Stimulated activated CD4-positive, alpha-beta T cell treated with anti-CD3 and anti-CD28 coated beads, Interleukin-2, amount 100 ng/mL, for 4 hours (primary cell): ENCODE measurements at places on chromosomes 16 and 17.

GRCh38 chr16:53967572-53967971, 263.6 kb downstream of the FTO start:
- DNase-seq, result no peak

DNA sequence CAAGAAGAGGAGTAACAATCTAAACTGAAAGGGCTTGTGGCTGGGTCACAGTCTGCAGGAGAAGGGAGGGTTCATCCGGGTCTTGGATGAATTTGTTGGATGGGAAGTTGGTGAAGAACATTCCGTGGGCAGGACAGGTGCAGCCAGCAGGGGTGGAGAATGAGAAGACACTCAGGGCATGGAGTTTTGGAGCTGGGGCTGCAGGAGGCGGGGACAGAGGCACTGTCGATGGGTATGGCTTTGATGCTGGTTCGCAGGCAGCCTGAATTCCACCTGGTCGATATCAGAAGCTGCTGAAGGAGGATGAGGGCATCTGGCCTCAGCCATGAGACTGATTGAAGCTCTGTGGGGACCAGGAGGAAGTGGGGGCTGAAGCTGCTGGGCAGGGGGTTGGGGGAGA, 36.1 kb upstream of the CBFA2T3 start:
- DNase-seq, result no peak

GRCh38 chr17:66582373-66583111, 252.4 kb upstream of the CACNG5 start:
- no peak for DNase-seq

DNA sequence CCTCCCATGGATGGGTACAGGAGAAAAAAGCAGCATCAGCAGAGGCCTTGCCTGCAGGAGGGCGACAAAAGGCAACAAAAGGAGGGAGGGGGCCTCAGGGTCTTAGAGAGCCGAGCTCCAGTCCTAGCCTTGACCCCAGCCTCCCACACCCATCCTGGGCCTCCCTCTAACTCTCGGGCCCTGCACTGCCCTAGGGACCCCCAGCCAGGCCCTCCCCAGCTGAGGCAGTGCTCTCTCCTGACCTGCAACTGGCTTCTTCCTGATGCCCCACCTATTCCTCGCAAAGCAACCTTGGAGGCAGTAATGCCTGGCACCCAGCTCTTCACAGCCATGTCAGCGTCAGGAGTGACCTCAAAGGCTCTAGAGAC, 15.2 kb upstream of the SRRM2 start:
- DNase-seq, result no peak

DNA sequence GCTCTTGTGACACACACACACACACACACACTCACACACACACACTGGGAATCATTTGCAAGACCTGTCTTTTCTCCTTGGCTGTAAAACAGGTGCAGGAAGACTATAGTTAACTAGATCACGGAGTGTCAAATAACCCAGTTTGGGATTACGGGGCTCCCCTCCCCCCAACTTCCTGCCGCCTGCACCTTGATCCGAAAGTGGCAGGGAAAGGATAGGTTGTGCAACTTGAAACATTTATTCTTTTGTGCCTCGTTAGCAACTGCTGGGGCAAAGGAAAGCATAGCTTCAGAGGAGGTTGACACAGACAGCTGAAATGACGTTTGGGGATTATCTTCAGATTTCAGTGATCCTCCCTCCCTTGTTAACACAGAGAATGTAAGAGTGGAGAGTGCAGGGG, 149.5 kb downstream of the NTN1 start:
- DNase-seq, result no peak

DNA sequence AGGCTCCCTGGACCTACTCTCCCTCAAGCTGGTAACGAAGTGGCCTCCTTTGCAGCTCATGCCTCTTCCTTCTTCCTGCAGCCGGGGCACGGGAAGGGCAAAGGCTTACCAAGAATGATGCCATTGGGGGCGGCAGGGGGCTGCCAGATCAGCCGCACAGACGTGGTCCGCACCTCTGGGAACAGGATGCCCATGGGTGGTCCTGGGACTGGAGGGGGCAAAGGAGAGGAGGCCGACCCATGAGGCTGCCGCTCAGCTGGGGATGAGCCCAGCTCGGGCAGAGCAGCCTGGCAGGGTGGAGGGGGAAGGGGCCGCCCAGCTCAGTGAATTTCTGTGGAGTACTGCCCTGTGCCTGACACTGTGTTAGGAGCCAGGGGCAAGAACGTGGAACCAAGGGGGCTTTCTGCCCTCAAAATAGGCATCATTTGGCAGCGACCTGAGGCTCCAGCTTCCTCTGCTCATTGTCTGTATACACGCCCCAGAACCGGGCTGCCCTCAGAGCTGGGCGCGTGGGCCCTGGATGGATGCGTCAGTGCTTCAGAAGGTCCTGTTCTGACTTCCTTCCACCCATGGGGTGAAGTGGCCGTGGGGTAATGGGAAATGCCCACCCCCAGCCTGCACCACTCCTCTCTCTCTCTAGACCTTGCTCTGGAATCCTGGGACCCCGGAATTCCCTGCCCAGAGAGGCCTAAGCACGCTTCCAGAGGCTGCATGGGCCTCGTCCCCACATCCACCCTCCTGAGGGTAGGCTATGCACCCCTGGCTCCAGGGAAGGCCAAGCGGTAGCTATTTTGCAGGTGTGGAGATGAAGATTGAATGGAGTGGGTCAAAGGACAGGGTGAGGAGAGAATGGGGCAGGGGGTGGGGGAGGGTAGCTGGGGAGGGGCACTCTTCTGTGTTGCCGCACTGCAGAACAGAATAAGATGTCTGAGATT, 79.8 kb upstream of the CDC42EP4 start:
- DNase-seq, result no peak

- DNase-seq, result no peak
Measured at GRCh38 chr17:27747462-27748359, 52.6 kb downstream of the NOS2 start.

DNA sequence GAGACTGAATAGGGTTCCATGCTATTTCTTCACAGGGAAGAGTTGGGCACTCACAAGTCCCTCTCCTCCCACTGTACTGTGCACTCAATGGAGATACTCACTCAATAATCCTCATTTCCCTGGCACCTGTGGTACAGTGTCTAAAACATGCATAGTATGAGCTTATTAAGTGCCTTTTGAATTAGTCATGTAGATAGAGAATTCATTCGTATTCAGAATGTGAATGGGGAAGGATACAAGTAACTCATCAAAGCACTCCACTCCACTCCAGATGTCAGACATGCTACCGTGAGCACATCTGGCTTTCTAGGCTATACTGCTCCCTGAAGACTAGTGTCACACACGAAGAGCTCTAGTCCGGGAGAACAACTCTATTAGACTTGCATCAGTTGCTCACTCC, 6.3 kb downstream of the C17orf75 start:
- DNase-seq, result no peak

DNA sequence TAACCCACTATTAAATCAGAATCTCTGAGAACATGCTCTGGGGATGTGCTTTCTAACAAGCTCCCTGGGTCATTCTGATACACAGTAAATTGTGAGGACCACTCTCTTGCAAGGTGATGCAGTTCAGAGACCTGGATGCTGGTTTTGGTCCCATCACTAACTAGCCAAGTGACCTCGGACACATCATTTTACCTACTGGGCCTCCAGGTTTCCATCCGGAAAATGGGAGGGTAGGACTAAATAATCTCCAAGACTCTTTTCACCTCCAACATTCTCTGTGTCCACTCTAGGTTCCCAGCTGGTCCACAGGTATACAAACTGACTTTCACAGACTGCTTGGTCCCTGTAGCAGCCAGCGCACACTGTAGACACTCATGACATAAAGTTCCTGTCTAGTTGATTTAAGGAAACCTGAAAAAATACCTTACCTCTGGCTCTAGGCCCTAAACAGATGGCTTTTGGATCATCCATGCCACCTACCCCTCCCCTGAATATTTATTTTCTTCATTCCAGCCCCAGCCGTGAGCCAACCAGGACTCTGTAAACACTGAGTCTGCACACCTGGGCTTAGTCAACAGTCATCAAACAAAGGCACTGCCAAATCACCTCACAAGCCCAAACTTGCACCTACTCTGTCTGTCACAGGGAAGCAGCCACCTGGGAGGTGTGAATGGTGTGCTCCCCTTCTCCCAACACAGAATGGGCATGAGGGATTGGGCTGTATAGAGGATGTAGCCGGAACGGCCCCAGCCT, 51.3 kb upstream of the MRPS23 start:
- no peak for DNase-seq

- DNase-seq, result no peak
Measured at GRCh38 chr17:59435238-59435637, 103.8 kb downstream of the YPEL2 start.

- DNase-seq, result no peak
Measured at GRCh38 chr16:82641336-82641984, 14.7 kb downstream of the CDH13 start.

- DNase-seq, result no peak
Measured at GRCh38 chr16:74275031-74275636, 21.5 kb upstream of the PSMD7 start.

DNA sequence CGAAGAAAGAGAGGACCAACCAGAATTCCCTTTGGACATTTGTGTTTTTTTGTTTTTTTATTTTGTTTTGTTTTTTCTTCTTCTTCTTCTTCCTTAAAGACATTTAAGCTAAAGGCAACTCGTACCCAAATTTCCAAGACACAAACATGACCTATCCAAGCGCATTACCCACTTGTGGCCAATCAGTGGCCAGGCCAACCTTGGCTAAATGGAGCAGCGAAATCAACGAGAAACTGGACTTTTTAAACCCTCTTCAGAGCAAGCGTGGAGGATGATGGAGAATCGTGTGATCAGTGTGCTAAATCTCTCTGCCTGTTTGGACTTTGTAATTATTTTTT, 3.6 kb downstream of the SOX9 start:
- DNase-seq, result no peak

DNA sequence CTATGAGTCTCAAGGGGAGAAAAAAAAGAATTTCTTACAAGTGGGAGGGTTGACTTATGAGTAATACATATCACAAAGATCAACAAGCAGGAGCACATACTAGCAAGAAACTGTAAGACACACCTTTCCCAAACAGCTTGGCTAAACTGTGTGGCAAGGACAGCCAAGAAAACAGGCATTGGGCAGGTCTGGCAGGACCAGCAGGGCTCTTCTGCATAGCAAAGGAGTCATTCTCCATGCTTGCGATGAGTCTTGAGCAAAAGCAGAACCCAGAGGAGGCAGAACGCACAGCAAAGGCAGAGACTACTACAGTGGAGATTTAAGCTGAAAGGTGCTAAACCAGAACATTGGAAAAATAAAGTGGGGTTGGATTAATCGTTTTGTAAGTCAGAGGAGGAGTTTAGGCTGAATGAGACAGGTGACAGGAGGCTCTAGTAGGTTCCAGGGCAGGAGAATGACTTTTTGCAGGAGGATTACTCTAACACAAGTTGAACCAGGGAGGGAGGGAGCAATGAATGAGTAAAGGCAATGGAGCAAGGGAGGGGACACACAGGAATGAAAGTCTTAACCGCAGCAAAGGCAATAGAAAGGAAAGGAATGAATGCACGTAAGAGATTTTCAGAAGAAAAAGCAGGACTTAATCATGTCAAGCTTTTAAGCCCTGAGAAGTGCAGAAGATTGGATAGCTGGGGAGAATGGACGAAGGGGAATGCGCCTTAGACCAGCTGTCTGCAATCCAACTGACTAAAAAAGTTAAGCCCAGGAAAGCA, 2.7 kb downstream of the N4BP1 start:
- no peak for DNase-seq

DNA sequence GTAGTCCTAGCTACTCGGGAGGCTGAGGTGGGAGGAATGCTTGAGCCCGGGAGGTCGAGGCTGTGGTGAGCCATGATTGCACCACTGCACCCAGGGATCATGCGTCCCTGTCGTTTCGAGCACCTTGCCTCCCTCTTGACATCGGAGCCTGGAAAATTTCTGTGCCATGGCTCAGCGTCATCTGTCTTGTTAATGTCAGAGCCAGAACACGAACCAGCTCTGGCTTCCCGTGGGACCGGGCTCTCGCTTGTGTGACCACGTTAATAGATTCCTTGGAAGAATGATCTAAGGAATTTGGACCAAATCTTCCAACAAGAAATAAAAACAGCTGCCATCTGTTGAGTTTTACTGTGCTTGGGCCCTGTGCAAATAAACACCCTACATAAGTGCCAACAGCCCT, 117.7 kb downstream of the ABCC1 start:
- DNase-seq, result no peak

DNA sequence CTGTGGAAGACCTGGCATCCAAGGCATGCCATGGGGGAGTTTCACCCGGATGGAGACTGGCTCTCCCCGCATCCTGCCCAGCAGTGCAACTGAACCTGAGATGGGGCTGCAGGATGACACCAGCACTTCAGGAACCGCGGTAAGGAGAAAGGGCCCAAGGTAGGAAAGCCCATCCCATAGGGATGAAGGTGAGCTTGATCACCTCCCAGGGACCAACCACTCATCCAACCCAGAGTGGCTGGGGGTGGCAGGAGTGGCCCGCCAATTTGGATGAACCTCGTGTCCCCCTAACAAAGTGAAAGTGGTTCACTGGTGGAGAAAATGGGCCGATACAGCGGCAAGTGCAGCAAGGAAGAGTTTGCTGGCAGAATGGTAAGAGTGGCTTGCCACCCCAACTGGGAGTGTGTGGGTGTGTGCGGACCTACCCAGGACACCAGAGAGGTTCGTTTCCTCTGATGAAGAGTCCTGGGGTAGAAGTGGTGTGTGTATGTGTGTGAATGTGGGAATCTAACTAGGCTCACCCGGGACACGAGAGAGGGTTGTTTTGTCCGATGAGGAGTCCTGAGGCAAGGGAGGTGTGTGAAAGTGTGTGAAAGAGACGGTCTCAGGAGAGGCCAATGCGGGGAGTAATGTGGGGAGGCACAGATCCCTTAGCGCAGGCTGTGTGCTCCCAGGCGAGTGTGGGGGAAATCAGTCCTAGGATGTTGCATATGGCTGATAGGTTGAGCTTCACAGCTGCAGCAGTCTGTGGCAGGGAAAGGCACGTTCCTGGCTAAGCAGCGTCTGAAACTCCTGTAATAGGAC, 22.6 kb downstream of the ACSM1 start:
- DNase-seq, result no peak

DNA sequence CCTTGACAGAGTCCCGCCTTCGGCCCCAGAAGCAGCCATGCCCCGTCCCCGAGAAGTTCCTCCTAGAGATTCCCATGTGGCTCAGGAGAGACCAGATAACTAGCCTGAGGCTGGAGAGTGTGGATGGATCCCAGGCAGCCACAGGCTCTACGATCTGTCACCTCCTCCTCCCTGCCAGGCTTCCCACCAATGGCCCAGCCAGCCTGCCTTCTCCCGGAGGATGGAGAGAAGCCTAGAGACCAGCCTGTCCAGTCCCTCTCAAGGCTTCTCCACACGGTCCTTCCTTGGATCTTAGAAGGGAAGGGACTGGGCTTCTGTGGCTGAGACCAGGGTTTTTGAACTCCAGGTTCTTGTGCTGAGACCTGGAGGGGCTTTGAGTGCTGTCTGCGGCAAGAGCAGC, 1.6 kb upstream of the SMTNL2 start:
- no peak for DNase-seq

GRCh38 chr16:76854234-76854633, 336.8 kb upstream of the MON1B start:
- DNase-seq, result no peak

GRCh38 chr17:4720787-4721186, 10.4 kb downstream of the ARRB2 start:
- no peak for DNase-seq

- no peak for DNase-seq
Measured at GRCh38 chr16:49918257-49918656, 62.3 kb upstream of the ZNF423 start.

- DNase-seq, result no peak
Measured at GRCh38 chr17:81648013-81648706, 8.2 kb downstream of the PDE6G start.
